Activated naive CD4-positive, alpha-beta T cell treated with anti-CD3 and anti-CD28 coated beads for 36 hours (primary cell): ENCODE measurements at places on chromosomes 11 and 22.

DNA sequence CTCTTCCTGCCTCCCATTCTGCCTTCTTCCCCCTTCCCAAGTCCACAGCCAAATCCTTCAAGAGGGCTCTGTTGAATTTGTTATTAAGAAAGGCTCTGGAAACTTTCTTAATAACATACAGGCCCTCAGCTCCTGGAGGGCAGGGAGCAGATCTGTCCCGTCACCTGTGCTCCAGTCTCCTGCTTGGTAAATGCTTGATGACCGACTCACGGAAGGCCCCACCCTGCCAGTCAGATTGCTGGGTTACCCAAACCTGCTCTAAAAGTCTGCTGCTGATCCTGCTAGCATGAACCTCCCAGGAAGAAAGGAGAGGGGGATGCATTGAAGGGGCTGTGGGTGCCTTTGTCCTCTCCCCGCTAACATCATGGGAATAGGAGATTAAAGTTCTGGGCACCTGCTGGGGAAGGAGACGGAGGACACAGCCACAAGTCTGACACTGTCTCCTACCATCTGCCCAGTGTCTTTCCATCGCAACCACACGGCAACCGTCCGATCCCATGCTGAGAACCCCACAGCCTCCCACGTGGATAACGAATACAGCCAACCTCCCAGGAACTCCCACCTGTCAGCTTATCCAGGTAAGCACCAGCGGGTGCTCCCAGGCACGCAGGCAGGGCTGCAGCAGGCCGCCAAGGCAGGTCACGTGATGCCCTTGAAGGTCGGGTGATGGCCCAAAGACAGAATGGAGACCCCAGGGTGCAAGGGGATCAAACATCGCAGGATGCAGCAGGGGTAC lies 22.5 kb downstream of the CD5 start:
- DNase-seq = no peak

GRCh38 chr11:2588809-2589537 lies 110.8 kb downstream of the KCNQ1OT1 start:
- no peak for DNase-seq

DNA sequence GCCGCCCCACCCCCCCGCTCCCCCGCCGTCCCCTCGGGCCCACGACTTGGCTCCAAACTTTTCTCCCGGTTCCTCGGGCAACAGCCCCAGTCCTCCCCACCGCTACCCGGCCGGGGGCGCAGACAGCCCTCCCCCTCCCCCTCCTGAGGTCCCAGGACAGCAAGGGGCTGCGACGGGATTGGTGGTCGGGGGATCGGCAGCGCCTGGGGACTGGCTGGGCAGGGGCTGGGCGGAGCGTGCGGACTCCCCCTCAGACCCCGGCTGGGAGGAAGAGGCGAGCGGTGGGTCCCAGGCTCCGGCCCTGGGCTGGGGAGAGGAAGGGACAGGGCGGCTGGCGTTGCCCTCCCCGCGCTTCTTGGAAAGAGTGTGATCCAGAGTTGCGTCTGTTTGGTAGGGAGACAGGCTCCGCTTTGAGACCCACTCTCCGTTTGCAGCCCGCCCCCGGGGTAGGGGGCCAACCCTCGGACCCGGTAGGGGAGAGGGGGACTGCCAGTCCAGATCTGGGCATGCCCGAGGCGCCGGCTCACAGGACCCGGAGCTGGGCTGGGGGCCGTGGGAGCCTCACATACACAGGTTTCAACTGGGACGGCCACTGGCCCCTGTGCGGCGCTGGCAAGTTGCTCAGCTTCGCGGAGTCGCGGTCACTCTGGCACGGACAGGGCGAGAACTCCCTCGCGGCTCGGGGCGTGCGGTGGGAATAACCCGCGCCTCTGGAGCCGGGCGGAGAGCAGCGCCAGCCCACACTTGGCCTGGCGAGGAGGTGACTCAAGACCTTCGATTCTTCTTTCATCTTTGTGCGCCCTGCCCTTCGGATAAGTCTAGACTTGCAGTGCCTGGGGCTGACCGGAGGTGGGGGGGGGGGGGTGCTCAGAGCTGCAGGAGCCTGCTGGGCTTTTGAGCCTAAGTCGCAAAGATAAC lies 999 bp downstream of the TSKU start:
- no peak for DNase-seq

- DNase-seq = no peak
Measured at GRCh38 chr22:39773503-39773902, 120.1 kb downstream of the ENTHD1 start.

DNA sequence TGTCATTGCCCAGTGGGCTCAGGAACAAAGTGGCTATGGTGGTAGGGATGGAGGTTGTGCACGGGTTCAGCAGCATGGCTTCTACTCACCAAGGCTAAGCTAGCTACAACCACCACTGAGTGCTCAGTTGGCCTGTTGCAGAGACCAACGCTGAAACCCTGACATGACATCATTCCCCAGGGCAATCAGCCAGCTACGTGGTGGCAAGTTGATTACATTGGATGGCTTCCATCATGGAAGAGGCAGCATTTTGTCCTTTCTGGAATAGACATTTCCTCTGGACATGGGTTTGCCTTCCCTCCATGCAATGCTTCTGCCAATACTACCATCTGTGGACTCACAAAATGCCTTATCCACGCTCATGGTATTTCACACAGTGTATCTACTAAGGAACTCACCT lies 634.3 kb downstream of the OPCML start:
- no peak for DNase-seq

DNA sequence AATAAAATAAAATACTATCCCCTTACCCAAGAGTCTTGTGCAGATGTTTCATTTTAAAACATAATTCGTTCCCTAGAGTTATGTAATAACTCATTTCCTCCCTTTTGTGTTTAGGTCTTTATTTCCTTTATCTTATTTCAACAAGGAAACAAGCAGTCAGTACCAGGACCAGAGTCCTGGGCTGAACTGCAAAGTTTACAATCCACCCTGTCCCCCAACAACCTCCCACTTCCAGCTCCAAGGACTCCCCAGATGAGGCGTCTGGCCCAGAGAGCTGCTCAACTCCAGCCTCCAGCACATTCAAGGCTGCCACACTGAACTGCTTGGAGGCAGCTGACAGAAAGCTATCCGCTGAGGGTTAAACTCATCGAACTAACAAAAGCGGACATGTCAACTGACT lies 4.5 kb downstream of the POLDIP3 start:
- DNase-seq = no peak

DNA sequence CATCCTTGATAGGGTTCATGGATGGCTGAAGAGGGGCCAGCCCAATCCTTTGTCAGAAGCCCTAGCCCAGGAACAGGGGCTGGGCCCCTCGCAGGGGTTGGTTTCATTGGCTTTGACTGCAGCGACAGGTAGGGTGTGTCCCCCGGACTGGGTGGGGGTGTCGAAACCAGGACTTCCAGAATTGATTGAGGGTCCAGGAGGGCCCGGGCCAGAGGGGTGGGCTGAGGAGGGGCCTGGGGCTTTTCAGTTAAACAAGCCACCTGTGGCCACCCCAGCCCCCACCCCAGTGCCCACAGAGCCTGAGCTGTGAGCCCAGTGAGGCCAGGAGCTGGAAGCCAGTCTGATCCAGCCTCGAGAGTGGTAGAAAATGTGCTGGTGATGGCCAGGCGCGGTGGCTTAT lies 18.1 kb upstream of the PRR5 start:
- no peak for DNase-seq

GRCh38 chr11:94066901-94067429 lies 45.8 kb downstream of the HEPHL1 start:
- no peak for DNase-seq

DNA sequence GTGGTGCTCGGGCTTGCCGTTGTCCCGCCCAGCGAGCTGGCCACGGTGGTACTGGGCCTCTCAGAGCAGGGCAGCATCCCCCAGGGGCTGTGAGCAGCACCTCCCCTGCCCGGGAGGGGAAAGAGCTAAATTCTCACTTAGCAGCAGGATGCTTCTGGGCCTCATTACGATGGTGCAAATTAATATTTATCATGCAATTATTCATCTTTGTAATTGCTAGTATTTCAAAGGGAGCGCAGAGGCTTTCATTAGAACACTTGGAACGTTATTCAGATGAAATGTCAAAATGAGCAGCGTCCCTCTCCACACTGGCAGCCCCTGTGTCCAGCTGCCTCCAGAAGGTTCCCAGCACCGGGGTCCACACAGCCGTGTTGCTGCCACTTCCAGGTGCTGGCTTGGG lies 95.9 kb upstream of the PRR5 start:
- no peak for DNase-seq

DNA sequence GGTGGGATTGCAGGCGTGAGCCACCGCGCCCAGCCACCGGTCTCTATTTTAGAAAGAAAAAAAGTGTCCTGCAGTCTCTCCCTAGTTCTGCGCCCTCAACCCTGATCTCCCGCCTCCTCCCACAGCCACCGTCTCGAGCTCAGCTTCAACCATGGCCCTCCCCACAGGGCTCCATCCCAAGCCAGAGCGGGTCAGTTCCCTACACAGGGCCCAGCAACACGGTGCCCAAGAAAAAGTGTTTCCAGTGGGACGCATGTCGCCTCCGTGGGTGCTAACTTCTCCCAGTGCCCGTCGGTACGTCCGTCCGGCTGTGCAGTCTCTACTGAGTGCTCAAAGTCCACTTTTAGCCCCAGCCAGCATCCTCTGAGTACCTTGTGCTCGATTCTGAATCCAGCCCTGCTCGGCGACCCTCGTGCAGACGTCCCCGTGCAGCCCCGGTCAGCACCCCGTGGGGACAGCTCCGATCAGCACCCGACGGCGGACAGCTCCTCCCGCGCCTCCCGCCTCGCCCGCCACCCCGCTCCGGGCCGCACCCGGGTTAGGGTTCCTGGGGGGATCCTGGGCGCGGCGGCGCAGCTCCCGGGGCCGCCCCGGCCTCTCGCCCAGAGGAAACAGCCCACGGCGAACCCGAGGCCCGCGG lies 657 bp upstream of the MAPK8IP2 start:
- peak; percentile 73 for DNase-seq

DNA sequence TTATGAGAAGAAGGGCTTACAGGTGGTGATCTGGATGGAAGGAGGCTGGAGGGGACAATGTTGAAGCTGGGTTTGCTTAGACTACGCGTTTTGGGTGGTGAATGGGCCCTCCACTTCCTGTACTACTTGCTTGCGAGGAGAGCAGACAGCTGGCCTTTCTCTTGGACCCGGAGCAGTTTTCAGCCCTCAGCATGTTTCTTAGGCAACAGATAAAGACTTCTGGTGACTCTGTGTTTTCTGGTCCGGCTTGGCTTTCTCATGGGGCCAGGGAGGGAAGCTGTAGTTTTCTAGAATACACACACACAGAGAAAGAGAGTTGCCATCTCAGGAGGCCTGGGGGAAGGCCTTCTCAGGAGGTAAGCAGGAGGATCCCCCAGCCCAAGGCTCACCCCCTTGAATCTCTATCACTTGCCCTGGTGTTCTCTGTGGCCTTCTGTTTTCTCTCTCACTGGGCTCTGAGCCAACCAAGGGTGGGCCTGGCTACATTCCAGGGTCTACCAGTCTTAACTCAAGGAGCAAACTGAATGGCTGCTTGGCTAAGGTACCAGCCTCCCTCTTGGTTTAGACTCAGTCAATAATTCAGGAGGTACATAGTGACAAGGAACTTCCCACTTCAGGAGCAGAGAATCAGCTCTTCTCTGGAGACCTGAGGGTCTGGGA lies 2.4 kb downstream of the CCS start:
- DNase-seq = peak; percentile 11

DNA sequence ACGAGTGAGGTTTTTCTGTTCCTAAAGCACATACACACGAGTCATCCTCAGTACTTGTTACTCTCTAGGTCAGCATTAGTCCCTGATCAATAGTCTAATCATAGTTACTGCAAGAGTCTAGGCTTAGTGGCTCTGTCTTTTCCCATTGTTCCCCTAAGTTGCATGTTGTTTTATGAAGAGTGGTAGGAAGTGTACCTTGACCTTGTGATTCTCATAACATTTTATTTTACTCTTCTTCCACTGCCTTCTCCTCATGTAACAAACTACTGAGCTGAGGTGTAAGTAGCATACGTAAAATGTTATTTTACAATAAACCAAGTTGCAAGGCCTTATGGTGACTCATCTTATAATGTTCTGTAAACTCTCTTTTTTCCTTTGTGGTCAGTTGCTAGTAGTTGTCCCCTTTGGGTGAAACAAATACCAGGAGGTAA lies 15.0 kb downstream of the METTL15 start:
- DNase-seq = no peak

DNA sequence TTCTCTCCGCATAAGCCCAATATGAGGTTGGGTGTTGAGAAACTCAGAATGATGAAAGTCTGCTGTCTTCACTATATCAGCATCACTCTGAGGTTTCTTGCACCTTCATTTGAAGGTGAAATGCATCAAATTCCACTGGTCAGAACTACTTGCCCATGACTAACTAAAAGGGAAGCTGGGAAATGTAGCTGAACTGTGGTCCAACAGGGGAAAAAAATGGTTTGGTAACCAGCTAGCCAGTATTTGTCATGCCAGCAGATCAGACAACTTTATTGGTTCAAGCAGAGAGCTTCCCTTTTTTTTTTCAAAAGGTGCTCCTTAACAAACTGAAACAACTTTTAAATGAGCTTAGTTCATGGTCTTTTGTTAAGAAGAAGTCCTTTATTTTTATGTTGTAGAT lies 14.2 kb upstream of the PIK3C2A start:
- no peak for DNase-seq

GRCh38 chr22:29517215-29517908 lies 36.2 kb downstream of the THOC5 start:
- no peak for DNase-seq

DNA sequence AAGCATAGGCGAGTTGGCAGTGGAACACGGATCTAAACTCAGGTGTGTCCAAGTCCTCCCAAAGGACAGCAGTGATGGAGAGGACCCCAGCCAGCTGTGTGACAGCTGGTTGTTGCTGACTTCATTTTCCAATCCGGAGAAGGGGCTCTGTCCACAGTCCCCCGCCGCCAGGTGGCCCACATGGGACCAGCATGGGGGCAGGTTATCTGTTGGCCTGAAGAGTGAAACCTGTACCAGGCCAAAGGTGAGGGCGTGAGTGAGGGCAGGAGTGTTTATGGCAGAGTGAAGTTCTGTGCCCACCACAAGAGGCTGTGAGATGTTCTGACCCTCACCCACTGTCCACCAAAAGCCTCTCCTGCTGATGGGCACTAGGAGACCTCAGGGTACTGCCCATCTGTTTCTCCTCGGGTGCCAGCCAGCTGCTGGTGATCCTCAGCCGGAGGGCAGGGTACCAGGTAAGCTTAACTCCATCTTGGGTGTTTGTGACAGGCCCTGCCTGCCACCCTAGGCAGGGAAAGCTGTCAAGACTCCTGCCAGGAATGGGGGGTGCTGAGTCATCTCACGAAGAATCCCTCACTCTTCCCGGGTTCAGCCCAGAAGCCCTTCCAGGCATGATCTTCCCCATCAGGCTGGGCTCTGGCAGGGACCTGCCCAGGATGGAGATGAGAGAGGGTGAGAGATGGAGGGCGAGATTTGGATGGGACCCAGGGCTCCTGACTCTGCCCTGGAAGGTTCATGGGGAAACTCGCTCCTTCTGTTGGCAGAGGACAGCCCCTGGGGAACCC lies 15.5 kb upstream of the TAB1 start:
- DNase-seq = no peak

GRCh38 chr11:76453248-76453647 lies 8.4 kb downstream of the EMSY start:
- DNase-seq = no peak

DNA sequence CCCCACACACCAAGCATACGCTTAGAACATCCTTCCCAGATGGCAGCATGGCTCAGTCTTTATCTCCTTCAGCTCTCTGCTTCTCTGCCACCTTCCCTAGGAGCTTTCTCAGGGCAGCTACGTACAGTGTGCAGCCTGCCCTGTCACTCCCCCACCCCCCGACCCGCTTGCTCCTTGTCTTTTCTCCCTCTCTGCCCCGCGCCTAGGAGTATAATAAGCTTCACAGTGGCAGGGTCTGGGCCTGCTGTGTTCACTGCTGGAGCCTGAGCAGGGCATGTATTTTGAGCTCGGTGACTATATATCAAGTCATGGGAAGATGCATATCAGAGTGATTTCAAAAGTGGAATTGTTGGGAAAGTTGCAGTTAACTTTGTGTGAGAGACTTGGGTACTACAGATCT lies 55.8 kb upstream of the ADSL start:
- DNase-seq = no peak

- DNase-seq = no peak
Measured at GRCh38 chr22:33114565-33114964, 56.4 kb upstream of the SYN3 start.
